Fibroblast of skin of abdomen (primary cell): ENCODE measurements at places on chromosomes 6 and 20.

- peak; percentile 97 for DNase-seq
Observed at GRCh38 chr20:50304923-50305635, 114.4 kb downstream of the CEBPB start.

DNA sequence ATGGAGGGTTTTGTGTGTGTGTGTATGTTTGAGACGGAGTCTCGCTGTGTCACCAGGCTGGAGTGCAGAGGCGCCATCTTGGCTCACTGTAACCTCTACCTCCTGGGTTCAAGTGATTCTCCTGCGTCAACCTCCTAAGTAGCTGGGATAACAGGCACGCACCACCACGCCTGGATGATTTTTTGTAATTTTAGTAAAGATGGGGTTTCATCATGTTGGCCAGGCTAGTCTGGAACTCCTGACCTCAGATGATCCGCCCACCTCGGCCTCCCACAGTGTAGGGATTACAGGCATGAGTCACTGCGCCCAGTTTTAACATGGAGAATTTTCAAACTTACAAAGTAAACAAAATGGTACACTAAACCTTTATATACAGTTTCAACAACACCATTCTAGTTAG lies 22.8 kb downstream of the AMD1 start:
- DNase-seq, result no peak

DNA sequence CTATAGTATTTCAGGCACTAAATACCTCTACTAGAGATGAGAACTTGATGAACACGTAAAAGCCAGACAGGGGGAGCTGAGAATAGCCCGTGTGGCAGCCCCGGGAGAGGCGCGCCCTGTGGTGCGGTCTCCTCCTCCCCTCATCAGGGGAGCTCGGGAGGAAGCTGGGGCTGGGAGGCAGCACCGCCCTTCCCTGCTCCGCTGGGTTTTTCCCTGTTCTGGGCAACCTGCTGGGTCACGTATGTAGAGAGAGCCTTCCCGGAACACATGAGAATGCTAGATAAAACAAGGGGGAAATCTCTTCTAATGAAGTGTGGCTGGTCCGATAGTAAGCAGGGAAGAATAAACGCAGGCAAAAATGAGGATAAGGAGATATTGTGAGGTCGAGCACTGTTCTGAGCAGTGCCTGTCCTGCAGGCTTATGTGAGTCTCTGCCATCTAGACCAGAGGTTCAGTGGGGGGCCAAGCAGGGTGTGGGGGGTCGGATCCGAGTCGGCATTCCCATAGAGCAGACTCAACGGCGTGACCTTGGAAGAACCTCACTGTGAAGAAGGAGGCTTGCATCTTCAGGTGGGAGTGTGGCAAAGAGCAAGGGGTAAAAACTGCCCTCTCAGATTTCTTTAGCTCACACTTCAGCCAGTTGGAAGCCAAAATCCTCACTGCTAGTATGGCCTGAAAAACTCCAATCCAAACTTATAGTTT lies 13.4 kb upstream of the RPS6KA2 start:
- DNase-seq, result no peak

GRCh38 chr6:129539032-129539431 lies 170.9 kb downstream of the ARHGAP18 start:
- no peak for DNase-seq

GRCh38 chr6:97240222-97240621 lies 42.8 kb downstream of the MMS22L start:
- DNase-seq, result peak; percentile 63

DNA sequence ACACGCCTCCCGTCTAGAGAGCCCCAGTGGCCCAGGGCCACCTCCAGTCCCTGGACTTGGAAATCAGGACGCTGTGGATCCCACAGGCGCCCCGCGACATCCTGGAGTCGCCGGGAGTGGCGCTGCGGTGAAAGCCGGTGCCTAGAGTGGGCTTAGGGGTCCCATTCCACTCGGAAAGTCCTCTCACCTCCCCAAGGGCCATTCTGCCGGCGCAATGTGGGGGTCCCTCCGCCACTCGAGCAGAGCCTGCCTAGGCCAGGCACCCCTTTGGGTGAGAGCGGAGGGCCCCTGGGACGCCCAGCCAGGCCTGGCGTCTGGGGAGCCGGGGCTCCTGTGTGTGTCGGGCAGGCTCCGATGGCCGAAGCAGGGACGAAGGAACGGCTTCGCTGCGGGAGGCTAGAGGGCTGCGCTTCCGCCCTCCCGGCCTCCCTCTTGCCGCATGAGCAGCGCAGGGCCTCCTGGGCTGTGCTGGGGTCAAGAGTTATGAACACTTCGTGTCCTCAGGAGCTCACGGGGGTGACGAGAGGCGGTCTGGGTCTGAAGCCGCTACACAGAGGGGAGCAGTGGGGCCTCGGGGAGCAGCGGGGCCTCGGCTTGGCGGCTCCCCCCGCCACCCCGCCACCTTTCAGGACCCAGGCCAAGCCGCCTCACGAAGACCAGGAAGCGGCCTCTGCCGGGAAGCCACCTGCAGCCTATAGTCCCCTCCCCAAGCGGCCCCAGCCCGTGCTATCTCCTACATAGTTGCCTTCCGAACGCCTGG lies 13.6 kb downstream of the POU3F2 start:
- no peak for DNase-seq

- DNase-seq, result no peak
Observed at GRCh38 chr6:80129485-80129884, 23.0 kb downstream of the BCKDHB start.

DNA sequence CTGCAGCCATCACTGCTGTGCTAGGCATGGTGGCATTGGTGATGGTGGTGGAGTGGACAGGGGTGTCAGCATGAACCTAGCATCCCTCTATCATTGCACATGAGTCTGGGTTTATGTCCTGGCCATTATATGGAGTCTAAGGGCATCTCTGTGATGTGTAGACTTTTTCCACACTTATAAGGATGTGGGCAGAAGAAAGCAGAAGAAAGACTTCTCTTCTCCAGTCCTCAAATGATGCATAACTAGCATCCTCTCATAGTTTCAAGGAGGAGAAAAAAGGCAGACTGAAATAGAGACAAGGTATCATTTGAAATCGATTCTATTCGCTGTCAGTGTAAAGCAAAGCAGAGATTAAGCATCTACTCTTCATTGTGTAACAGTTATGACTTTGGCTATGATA lies 140.0 kb upstream of the ATXN1 start:
- no peak for DNase-seq

- DNase-seq, result no peak
Observed at GRCh38 chr6:167130008-167130677, 7.2 kb downstream of the CCR6 start.

DNA sequence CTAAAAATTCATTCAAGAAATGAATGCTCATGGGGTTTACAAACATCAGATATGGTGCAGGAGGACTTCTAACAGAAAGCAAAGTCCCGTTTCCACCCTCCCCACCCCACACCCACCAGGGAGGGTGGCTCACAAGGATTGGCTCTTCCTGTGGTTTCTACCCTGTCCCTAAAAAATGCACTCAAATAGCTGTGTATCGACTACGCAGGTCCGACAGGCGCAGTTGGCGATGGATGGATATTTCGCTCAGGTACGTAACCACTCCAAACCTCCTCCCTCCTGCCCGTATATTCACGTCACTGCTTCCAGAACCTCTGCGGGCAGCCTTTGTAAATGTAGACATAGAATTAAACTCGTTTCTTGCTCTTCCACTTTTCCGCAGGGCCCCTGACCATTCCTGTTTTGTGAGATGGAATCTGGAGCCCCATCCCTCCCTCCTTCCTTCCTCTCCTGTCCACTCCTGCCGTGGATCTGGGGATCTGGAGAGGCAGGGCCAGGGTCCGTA lies 264.3 kb downstream of the BMP7 start:
- DNase-seq, result no peak

DNA sequence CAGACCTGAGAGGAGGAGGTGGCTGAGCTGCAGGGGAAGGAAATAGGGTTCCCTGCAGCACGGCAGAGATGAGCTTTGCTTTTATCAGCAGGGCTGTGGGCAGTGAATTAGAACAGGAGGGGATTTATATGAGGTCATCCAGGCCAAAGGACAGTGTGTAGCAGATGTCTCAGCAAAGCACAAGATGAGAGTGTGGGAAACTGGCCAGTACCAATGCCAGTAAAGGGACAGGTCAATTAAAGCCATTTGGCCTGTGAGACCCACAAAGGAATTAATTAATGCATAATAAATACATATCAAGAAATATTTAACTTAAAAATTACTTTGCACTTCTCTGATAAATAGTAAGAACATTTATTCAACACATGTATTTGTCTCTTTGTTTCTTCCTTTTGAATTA lies at the start of gene DEFB119:
Gene DEFB119, minus strand, starts transcription at position 101 of the 400 bp plus-strand sequence. CDS start 107 bp downstream, outside the sequence.
- no peak for DNase-seq

DNA sequence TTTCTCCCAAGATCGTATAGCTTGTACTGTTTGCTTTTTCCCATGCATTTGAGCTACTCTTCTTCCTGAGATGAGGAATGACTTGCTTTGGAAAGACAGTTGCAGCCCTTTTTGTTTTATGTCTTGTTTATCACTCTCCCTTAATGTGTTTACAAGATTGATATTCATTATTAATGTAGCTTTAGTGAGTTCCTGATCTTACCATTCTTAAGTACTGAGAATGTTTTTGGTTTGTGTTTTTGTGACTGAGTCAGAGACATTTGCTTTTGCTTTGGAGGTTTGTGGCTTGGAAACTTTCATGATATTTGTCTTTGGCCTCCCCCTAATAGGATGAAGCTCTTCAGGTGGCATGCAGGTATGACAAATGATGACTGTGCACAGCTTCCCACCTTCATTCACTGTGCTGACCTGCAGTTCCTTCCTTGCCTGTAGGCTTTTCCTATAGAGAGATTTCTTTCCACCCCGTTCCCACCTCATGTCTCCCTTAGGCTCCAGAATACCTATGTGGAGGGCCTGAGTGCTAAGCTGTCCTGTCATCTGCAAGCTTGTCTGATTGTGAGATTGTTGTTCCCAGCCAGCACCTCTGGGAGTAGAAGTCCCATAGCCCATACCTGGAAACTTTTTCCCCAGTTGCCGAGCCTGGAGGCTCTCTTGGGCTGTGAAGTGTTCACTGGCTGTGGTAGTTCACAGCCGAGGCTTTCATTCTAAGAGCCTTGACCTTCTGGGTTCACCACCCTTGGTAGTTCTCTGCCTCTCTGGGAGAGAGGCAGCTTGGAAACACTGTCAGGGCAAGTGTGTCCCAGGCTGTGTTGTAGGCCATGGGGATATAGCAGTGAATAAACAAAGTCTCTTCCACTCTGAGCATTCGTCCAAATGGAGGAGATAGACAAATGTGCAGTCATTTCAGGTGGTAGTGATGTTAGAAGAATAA lies 27.1 kb downstream of the CDS2 start:
- DNase-seq, result no peak

- DNase-seq, result peak; percentile 44
Observed at GRCh38 chr20:53154540-53154939, 182.4 kb downstream of the TSHZ2 start.

GRCh38 chr6:158789115-158789917 lies 29.9 kb downstream of the EZR start:
- no peak for DNase-seq

DNA sequence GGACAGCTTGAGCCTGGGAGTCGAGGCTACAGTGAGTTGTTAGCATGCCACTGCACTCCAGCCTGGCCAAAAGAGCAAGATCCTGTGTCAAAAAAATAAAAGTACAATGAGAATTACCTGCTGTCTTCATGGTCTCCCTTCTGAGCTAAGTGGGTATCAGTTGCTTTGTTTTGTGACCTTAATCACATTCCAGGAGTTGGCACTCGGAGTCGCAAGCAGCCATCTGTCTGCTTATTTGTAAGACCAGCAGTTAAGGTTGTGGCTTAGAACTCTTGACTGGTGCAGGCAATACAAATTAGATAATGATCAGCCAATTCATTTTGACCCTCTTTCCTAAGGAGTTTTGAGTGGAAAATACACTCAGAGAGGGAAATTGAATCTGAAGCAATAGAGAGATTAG lies 114.0 kb downstream of the MYO6 start:
- DNase-seq, result no peak

GRCh38 chr20:18092890-18093289 lies 35.2 kb upstream of the OVOL2 start:
- DNase-seq, result no peak

DNA sequence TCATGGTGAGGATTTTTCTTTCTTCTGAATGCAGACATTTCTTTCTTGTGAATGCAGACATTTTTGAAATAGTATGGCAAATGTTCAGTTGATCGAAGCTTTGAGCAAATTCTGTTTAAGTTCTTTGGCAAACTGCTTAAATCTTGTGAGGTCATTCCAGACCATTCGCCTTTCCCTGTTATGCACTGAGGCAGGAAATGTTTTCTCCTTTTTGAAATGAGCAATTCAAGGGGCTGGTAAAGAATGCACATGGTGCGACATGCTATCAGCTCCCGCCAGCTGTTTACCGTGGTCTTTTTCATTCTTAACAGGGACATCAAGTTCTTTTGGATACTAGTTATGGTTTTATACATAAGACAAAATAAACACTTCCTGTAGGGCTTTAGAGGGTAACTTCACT lies 112.0 kb upstream of the CCN2 start:
- DNase-seq, result peak; percentile 83

- no peak for DNase-seq
Observed at GRCh38 chr6:144185133-144185836, 35.0 kb downstream of the STX11 start.

- DNase-seq, result no peak
Observed at GRCh38 chr20:16953858-16954257, 205.7 kb downstream of the OTOR start.

DNA sequence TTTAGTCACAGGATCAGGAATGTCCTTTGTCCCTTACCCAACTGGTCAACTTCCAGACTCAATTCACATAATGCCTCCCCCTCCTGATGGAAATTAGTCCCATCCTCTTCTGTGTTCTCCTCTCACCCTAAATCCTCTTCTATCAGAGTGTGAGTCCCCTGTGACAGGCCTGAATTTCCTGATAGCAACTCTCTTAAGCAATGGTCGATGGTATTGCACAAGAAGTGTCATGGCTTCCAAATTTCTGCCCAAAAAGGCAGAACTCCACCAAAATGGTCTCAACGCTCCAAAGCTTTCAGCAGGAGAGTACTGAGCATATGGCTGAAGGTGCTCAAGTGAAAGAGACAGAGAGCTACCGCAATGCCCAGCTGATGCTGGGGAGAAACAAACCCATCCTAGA lies 2.4 kb downstream of the PREP start:
- no peak for DNase-seq

- peak; percentile 75 for DNase-seq
Observed at GRCh38 chr6:56766806-56767178, 124.1 kb upstream of the DST start.

DNA sequence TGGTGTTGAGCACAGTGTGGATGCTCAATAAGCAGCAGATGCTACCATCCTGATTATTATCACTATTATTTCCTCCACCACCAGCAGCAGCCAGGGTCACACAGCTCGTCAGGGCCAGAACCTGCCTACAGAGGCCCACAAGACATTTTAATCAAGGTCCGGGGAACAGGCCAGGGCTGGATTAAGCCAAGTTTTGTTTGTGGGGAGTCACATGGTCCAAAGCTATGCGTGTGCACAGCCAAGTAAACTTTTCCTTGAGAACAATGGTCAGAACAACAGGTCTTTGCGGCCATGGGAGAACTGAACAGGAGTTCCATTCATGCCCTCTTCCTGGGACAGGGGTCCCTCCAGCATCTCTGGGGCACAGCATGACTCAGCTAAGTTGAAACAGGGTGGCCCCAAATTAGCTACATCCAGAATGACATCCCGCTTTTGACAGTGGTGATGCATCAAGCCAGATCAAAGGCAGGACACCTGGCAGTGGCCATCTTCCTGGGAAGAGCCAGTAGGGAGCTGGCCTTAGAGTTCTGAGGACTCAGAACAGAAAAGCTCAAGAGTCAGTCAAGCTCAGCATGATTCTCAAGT lies 11.7 kb downstream of the SNTA1 start:
- no peak for DNase-seq
